Stimulated activated CD4-positive, alpha-beta T cell treated with anti-CD3 and anti-CD28 coated beads, TNF-alpha, amount 100 ng/mL, for 1 hour (primary cell): ENCODE measurements at places on chromosomes 11 and 22.

DNA sequence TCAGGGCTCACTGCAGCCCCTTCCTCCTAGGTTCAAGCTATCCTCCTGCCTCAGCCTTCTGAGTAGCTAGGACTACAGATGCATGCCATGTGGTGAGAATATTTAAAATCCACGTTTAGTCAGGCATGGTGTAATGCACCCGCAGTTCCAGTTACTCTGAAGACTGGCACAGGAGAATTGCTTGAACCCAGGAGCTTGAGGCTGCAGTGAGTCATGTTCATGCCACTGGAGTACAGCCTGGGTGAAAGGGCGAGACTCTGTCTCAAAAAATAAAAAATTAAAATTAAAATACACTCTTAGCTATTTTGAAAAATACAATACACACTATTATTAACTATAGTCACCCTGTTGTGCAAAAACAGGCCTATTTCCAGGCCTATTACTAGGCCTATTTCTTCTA, 38.4 kb downstream of the NOX4 start:
- no peak for DNase-seq

DNA sequence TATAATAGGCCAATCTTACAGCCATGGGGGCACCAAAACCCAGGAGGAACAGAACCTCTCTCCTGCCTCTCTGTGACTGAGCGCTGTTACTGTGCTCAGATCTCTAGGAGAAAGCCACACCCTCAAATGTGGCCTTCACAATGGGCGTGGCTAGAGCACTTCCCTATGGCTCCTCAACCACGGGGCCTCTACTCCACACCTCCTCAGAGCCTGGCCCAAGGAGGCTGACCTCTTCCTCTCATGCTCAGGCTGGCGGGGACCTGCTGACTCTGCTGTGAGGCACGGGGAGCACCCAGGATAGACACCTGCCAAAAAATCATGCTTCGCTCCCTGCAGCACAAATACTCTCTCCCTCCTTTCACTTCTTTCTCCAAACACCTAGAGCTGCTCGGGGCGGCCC, 41.0 kb downstream of the C11orf58 start:
- no peak for DNase-seq

- no peak for DNase-seq
Observed at GRCh38 chr22:46966495-46966845, 204.0 kb downstream of the TBC1D22A start.

DNA sequence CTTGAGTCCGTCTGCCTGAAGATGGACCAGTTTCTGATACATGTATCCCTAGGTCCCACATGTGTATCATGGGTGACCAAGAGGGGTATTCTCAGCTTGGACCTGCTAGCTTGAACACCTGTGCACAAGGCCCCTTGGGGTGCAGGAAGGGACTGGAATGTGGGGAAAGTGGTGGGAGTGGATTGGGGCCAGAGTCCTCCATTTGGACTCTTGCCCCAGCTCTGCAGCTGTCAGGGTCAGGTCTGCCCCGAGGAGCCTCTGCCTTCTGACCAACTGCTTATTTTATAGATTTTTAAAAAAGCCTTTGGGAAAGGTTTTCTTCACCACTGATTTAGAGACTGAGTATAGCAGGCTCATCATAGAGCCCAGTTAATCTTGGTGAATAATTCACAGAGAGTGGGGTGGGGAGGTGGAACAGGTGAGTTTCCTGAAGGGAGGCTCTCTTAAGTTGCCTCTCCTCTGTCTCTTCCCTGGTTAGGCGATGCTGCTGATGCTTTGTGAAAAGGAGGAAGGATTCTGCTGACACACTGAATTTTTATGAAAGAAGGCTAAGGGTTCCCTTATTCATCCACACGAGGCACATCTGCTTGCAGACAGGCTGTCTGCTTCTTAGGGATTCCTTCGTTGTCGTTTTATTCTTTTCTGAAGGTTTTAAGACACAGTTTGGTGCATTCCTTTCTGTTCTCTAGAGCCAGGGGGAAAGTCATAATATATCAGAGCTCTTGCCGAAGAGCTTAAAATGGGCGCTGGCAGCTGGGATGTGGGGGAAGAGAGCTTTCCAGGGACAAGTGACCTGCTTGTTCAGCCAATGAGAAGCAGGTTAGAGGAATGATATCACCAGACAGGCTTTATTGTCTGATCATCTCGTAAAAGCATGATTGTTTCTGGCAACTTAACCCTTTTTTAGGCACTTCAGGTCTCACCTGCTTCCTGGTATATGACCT, 19.9 kb downstream of the TRIM44 start:
- DNase-seq: no peak

DNA sequence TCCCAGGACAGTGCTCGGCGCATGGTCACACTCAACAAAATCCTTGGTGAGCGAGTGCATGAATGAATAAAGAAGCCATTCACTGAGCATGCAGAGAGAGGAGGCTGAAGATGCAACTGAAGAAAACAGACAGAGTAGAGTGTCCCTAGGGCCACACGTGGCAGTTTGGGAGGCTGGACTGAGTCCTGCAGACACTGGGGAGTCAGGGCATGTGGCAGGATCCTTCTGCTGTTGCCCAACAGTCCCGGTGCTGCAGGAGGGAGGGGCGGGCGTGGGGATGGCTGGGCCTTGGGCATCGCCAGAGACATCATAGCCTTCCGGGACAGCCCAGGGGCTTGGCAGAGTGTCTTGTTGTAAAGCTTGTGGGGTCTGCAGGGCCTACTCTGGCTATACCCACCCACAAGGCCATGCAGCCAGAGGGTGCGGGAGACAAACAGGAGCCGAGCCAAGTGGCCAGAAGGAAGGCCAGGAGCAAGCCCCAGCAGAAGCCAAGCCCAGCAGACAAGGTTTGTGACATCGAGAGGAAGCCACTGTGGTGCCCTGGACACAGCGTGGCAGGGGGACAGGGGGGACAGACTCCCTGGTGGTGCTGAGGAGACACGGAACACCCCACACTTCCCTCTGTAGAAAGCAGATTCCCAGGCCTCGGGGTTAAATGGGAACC, 26.7 kb upstream of the FBLN1 start:
- no peak for DNase-seq

GRCh38 chr11:96943970-96944369, 554.2 kb downstream of the JRKL start:
- DNase-seq: no peak

DNA sequence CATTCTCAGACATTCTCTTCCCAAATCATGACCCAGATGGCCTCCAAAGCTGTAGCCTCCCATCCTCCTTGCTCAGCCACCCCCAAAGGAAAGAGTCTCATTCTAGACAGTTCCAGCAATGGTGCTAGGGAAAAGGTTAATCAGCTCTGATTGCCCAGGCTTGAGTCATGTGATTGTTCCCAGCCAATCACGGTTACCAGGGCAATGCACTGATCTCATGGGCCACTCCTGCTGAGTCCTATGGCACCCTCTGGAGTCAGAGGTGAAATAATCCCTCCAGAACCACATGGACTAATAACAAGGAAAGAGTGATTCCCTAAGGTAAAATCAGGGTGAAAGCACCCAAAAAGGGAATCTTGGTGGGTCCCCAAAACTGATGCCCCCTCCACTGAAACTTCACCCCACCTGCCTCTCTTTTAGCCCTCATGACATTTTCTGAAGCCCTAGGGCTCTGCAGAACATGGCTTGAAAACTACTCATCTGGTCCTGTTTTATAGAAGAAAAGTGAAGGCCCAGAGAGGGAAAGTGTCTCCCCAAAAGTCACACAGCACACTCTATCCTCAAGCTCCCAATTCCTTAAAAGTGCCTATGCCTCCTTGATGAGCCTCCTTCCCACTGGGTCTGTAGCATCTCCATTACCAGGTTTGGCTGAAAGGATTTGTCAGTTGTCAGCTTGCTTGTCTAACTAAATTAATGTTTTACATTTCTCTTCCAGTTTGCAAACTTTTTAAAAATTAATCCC, 203.7 kb downstream of the MN1 start:
- no peak for DNase-seq

DNA sequence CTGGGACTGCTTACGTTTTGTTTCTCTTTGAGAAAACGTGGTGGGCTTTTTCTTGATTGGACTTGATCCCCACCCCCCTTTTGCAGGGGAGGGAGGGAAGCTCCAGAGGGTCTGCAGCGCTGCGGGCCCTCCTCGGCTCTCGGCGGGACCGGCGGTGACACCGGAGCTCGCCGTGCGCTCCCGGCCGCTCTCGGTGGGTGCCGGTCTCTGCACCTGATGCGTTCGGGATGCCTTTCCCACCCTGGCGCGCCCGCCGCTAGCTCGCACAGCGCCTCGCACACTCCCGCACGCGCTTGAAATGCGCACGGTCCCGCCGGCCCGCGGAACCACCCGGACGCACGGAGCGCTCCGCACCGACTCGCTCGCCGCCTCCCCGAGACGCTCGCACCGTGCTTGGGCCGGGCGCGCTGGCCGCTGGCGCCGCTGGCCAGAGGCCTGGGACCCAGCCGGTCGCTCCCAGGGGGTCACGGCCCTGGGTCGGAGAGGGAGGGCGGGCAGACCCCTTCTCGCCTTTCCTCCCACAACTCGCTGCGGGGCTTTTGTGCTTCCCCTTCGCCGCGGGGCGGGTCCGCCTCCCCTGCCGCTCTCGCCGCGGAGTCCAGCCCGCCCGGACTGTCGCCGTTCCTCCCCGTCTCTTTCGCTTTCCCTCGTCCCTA, 1.0 kb downstream of the ZBTB16 start:
- DNase-seq: no peak

DNA sequence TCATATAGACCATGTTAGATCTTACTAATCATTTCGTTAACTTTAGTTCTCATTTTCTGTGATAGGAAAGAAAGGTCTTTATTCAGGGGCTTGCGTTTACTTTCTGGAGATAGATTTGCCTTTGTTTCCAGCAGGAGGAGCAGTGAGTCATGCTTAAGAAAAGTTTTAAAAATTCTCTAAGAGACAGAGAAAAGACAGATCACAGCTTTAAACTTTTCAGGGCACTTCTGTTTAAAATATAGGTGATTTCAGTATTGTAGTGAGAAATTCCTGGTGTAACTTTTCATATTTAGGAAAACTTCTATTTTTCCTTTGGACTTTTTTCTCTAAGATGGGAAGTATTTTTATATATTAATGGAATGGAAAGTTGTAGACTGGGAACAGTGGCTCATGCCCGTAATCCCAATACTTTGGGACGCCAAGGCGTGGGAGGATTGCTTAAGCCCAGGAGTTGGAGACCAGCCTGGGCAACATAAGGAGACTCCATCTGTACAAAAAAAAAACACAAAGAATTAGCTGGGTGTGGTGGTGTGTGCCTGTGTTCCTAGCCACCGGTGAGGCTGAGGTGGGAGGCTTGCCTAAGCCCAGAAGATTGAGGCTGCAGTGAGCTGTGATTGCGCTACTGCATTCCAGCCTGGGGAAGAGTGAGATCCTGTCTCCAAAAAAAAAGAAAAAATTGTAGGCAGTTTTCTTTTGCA, 60.3 kb downstream of the ATXN10 start:
- no peak for DNase-seq

DNA sequence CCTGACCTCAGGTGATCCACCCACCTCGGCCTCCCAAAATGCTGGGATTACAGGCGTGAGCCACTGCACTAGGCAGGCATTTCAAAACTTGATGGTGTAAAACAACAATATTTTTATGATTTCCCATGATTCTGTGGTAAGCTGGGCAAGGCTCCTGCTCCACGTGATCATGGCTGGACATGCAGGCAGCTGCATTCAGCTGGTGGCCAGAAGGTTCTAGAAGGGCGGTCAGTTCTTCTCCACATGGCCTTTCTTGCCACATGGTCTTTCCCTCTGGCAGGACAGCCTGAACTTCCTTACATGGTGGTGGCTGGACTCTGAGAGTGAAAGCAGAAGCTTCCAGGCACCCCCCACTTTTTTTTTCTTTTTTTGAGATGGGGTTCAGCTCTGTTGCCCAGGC, 9.9 kb upstream of the RASD2 start:
- DNase-seq: no peak

GRCh38 chr11:125995313-125995712, 49.5 kb downstream of the VSIG10L2 start:
- no peak for DNase-seq

- DNase-seq: no peak
Observed at GRCh38 chr22:36599771-36600170, 70.8 kb upstream of the EIF3D start.

GRCh38 chr11:61611309-61611708, 30.4 kb upstream of the SYT7 start:
- DNase-seq: no peak

GRCh38 chr11:70210530-70210929, 7.4 kb downstream of the FADD start:
- no peak for DNase-seq

- DNase-seq: no peak
Observed at GRCh38 chr11:109424901-109425300, 2.9 kb downstream of the C11orf87 start.

DNA sequence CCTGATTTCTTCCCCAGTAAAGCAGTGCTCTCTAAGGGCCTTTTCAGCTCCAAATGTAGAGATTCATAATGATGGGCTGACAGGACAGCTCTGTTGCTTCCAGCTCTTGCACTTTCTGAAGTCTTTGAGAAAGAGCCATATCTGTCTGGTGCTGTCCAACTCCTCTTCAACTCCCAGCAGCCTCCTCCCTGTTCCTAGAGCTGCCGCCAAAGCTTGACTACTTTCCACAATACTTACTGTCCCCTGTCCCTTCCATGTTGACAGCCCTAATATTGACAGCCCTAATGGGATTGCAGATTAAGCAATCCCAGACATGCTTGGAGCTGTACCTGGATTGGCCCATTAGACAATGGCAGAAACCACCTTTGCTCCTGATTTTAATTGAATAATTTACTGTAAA, 29.6 kb downstream of the INSC start:
- DNase-seq: no peak

DNA sequence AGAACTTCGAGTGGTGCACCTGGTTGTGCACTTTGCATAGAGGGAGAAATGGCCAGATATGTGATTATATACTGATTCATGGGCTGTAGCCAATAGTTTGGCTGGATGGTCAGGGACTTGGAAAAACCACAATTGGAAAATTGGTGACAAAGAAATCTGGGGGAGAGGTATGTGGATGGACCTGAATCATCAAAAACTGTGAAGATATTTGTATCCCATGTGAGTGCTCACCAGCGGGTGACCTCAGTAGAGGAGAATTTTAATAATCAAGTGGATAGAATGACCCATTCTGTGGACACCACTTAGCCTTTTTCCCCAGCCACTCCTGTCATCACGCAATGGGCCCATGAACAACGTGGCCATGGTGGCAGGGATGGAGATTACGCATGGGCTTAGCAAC, 48.0 kb upstream of the NARS2 start:
- no peak for DNase-seq
